GM19239 (cell line): ENCODE measurements at places on chromosomes 6 and 20.

GRCh38 chr6:6826095-6826901, 237.8 kb downstream of the LY86 start:
- peak; percentile 62 for DNase-seq

DNA sequence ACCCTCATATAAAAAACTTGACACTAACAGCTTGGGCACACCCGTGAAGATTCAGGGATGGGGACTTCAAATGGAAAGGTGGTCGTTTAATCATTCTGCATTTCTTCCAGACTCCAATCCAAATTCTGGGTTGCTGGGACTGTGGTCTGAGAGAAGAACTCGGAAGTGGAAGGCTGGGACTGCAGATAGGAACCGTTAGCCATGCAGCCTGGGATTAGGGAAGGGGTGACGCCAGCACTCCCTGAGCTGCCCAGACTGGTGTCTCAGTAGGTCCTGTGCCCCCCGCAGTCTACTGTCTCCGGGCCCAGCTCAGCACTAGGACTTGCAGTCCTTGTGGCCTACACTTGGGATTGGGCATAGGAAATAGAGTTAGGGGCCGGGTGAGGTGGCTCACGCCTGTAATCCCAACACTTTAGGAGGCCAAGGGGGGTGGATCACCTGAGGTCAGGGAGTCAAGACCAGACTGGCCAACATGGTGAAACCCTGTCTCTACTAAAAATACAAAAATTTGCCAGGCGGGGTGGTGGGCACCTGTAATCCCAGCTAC, 511 bp upstream of the CLIC1 start:
- no peak for DNase-seq

DNA sequence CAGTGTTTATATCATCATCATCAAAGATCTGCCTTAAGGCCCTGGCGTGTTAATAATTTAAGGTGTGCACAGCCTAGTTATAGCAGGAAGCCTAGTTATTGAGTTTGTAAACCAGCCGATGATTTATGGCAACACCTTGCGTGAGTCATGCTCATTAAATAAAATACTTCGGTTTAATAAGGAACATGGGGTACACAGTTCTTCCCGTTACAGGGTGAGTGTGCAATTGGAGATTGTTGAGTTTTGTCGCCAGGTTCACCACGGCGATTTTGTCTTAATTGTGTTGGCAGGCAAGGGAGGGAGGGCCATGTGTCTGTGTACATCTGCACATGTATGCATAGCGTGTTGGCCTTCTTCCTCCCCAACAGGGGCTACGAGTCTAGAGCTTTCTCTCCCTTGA, 104.0 kb downstream of the TFAP2A start:
- DNase-seq = no peak

- DNase-seq = no peak
Observed at GRCh38 chr20:2599288-2600006, 53.0 kb upstream of the NOP56 start.

- no peak for DNase-seq
Observed at GRCh38 chr6:33802186-33802958, 1.4 kb downstream of the MLN start.

DNA sequence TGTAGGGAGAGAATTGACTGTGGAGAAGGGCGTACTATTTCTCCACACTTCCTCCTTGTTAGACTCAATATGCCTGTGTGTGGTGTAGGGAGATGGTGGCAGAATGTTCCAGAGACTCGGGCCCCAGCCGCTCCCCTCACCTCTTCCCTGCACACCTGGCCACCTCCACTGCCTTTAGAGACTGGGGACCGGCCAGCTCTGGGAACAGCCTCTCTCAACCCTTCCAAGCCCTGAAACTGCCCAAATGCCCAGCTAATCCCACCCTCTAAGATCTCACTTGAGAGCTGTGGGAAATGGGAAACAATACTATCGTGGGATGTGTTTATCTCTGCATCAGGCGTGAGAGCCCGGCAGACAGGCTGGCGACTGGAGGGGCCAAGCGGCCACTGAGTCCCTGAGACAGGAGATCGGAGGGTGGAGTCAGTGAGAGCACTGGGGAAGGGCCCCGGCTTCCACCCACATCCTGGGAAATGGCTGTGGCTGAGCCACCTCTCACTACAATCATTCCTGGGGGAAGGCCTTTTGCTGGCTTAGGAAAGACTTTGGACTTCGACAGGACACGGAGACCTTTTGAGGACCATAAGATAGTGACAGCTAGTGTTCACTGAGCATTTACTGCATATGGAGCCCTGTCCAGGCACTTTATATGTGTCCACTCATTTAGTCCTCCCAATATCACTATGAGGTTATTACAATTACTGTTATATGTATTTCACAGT, 31.0 kb upstream of the MRPS18A start:
- no peak for DNase-seq

DNA sequence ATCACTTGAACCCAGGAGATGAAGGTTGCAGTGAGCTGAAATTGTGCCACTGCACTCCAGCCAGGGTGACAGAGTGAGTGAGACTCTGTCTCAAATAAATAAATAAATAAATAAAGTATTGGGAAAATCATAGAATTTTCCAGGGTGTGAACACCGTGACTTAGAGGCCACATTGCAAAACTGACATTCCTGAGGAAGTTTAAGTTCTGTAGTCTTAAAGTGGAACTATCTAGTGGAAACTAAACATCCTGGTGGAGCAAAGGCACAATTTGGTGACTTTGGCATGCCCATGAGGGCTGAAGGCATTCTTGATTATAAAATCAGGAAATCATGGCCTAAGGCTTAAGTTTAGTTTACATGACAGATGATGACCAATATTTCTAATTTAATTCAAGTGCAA, 32.7 kb upstream of the MCM3 start:
- no peak for DNase-seq

DNA sequence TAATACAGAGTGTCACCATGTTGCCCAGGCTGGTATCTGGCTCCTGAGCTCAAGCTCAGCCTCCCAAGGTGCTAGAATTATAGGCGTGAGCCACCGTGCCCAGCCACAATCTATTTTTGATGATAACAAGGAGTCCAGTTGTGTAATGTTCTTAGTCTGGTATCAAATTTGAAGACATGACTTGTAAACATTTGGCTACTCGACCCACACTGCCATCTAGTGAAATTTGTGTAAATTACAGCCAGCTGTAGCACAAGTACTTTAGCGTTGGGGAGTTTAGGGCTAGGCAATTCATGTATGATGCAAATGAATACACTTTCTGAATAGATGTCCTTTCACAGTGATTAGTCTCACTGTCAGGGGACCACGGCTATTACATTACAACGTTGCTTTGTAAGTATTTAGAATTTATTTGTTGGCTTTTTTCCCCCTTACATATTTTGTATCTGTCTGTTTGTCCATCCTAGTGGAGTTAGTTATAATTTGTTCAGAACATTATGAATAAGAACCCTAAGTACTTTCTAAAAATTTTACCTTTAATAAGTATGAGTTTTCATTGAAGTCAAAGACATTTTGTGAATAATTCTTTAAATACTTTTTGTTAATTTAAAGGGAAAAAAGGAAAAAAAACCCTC, 139.7 kb downstream of the PRDM13 start:
- peak; percentile 6 for DNase-seq

- no peak for DNase-seq
Observed at GRCh38 chr6:125791151-125791819, 525 bp downstream of the NCOA7 start.

- no peak for DNase-seq
Observed at GRCh38 chr20:11808841-11809240, 108.9 kb upstream of the BTBD3 start.

- DNase-seq = peak; percentile 68
Observed at GRCh38 chr20:32535953-32536823, 48.9 kb downstream of the NOL4L start.

GRCh38 chr6:145904868-145905267, 59.3 kb downstream of the SHPRH start:
- DNase-seq = no peak

DNA sequence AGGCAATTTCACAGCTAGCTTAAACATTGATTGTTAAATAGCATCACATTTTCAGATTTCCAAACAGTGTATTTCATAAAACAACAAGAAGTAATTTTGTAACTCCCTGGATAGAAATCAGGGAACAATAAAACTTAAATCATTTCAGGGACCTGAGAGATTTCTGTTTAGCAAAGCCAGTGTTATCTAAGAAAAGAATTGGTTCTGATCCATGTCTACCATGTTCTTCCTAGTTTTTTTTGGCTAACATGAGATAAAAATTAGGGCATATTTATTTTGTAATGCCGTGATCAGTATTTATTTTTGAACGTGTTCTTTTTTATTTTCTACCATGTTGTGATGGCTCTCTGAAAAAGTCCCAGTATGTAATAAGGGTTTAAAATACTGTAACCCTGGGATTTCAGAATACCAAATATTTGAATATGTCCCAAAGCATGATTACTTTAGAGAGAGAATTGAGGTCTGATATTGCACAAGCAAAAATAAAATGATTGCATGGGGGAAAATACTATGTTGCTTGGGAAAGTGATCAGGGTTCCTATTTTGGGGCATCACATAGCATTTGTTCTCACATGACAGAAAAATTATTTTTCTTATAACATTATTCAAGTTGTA, 188.7 kb upstream of the CEP162 start:
- no peak for DNase-seq

- DNase-seq = no peak
Observed at GRCh38 chr20:35012227-35013069, 56.8 kb downstream of the MYH7B start.

DNA sequence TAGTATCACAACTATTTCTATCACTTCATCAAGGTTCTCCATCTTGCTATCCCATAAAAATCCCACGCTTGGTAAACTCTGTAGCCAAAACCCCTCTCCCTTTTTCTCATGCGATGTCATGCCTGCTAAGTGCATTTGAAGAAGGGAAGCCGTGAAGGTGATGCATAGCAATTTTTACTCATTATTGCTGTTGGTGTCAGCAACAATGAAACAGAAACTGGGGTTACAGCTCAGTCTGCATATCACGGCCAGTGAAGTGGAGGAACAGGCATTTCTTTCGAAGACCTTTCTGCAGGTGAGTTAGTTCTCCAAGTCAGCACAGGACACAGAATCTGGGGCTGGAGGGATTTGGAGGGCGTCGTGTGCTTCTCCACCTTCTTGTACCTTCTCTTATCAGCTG, 5.8 kb downstream of the UNC93A start:
- DNase-seq = no peak

DNA sequence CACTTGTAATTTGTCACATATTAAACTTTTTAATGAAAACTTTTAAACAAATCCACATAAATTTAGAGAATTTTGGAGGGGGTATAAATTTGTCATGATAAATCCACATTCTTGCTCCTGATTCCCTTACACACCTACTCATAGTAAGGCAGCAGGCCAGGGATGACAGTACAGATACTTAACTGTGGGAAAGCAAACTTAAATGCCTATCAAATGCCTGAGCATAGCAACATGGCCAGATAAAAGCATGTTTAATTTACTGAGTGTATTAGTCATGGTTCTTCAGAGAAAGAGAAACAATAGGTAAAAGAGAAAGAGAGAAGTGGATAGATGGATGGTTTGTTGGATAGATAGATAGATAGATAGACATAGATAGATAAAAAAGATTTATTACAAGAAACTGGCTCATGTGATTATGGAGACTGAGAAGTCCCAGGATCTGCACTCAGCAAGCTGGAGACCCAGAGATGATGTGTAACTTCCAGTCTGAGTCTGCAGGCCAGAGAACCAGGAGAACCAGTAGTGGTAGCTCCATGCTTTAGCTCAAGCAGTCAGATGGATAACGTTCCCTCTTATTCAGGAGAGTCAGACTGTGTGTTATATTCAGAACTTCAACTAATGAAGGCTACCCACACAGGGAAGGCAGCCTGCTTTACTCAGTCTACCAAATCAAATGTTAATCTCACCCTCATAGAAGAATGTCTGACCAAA, 15.9 kb upstream of the ADGRF1 start:
- DNase-seq = no peak

DNA sequence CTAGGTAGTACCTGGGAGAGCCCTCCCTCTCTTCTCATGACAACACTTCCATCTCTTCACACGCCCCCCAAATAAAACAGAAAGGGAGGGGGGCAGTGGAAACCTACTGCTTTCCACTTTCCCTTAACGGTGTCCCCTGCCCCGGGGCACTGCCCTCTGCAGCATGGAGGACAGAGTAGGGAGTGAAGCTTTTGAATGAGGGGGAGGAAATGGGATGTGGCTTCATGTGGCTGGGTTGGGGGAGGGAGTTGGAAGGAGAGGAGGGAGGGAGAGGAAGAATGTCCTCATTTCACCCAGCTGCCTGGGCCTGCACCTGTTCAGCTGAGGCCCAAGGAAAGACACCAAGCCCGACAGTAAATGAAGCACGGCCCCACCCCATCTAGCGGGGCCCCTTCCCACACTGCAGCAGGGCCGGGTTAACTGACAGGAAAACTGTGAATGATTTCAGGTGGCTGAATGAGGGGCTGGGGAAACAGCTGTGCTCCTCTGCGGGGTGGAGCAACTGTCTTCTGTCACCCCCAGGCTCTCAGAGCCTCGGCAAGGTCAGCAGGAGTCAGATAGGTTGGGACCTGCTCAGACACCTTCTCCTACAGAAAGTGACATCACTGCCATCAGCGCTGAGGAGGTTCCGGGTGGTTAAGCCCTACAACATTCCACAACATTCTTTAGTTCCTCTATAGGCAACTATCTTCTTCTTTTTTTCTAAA, 40.0 kb upstream of the TAF8 start:
- no peak for DNase-seq

DNA sequence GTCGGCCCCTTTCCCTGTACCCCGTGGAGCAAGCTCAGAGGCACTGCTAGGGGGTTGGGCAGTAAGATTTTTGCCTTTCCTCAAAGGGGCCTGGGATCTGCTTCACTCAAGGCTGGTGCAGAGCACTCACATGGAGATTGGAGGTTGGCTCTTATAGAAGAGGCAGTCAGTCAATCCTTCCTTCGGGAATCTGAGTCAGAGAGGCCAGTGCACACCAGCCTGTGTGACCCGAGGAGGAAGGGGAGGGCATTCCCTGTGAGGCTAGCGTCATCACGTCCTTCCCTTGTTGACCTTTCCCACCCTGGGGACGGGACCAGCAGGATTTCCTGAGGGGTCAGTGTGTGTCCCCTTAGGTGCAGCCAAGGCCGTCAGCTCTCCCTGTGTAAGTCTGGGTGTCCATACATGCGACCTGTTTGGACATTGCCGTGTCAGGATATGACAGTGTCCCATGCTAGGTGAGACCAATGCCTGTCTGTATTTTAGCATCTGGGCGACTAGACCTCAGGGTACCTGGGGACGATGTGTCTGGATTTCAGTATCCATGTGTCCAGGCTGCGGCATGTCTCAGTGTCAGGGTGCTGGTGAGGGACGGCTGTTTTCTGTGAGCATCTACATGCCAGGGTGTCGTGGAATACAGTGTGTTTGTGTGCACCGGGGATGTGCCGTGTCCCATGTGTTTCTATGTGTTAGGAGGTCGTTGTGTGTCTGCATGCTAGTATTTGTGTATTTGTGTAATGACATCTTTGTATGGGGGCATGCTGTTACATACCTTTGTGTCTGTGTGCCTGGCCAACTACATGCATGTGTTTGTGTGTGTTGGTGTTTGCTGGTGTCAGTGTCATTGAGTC, 2.8 kb upstream of the ZNF512B start:
- DNase-seq = no peak

GRCh38 chr20:11529047-11529446, 388.6 kb upstream of the BTBD3 start:
- DNase-seq = no peak

DNA sequence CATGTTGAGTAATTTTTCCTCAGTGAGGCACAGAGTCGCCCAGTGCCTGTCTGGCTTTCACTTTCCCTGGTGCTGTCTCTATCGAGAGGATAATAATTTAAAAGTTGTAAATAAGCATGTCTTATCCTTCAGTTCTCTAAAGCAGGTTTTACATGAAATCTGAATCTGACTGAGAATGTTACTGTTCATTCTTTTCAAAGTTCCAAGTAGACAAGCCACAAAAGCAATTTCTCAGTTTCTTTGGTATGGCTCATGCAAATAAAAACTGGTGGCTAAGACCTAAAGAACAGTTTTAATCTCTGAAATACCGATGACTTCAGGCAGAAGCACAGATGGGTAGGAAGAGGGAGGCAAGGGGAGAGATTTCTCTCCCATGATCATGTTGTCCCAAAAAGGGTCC, 87.6 kb upstream of the GCM1 start:
- DNase-seq = no peak
